ENCODE measurements at places on chromosomes 13 and 19.

DNA sequence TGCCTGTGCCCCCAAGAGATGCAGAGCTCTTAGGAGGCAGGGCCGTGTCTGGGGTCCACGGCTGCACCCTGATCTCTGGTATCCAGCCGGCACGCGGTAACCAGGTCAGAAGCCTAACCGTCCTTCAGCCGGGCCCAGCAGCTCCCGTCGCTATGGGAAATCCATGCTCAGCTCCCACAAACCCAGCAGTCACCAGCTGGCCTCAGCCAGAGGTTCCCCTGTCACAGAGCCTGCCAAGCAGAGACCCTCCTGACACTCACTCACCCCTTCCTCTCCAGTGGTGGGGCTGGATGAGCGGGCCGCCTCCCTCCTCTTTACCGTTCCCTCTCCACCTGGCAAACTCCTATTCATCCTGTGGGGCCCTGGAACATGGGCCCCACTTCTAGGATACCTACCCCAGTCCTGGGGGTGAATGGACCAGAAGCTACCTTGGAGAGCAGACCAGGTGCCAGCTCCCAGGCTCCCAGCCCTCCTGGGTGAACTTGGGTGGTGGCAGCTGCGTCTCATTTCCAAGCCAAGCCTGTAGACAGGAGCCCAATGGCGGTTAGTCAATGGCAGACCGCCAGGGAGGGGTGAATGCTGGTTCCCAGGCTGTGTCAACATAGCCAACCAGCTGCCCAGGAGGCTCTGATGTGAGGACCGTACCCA is 21.4 kb upstream of the TCF3 start:
- no peak for DNase-seq

DNA sequence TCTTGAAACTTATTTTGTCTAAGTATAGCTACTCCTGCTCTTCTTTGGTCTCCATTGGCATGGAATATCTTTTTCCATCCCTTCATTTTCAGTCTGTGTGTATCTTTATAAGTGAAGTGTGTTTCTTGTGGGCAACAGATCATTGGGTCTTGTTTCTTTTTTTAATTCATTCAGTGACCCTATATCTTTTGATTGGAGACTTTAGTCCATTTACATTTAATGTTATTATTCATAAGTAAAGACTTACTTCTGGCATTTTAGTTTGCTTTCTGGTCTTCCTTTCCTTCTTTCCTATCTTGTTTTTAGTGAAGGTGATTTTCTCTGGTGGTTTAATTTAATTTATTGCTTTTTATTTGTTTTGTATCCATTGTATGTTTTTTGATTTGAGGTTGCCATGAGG is 19.8 kb downstream of the CD70 start:
- DNase-seq: no peak

- DNase-seq: peak; percentile 99
These were observed 21.2 kb downstream of the PCID2 start for GRCh38 chr13:113187263-113187669.

GRCh38 chr19:54168174-54168917 is 4.6 kb downstream of the TMC4 start:
- peak; percentile 76 for DNase-seq

DNA sequence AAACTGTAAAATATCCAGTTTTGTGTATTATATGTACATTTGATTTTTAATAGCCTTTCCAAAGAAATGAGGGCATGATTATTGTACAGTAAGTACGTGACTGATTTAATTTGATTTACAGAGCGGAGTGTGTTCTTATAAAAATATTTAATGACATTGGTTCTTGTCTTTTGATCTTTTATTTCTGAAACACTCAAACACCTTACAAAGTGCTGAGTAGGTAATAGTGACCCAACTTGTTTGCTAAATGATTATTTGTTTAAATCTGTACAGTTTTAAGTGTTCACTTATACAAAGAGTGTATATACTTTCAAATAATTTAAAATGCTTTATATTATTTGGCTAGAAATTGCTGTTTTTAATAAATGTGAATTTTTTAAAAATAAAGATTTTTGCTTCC is 71.5 kb downstream of the COG3 start:
- no peak for DNase-seq

- peak; percentile 82 for DNase-seq
These were observed 62.9 kb downstream of the ZC3H13 start for GRCh38 chr13:45989607-45990006.

GRCh38 chr13:71242201-71242600 is 624.8 kb downstream of the DACH1 start:
- DNase-seq: no peak

GRCh38 chr13:94205896-94206295 is 273.6 kb downstream of the DCT start:
- no peak for DNase-seq

- no peak for DNase-seq
These were observed 201.7 kb upstream of the UBL3 start for GRCh38 chr13:30052120-30052519.

GRCh38 chr13:46845146-46845545 is 48.2 kb upstream of the ESD start:
- DNase-seq: no peak

DNA sequence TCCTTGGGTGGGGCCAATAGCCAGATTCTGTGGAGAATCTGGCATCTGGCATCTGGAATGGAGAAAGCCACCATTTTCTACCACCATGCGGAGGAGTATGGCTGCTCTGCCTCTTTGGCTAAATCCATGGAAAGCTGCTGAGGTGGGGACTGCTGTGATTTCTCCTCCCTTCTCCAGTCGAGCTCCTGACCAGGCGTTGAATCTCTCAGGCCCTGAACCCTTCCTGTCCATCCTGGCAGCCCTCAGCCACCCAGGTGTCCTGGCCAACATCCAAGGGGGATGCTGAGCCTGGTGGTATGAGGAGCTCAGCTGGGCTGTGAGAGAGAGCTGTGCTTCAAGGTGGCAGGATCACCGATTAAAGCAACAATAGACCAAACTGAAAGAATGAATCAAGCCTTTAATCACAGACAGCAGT is 17.4 kb upstream of the SIGLEC6 start:
- no peak for DNase-seq

GRCh38 chr13:93963266-93964145 is 516.0 kb downstream of the DCT start:
- peak; percentile 72 for DNase-seq

- DNase-seq: peak; percentile 41
These were observed 14.7 kb upstream of the GRAMD1A start for GRCh38 chr19:34985249-34986022.

Measured in AG10803 (cell line).